Jurkat, Clone E6-1 (cell line): ENCODE measurements at places on chromosomes 4 and X.

DNA sequence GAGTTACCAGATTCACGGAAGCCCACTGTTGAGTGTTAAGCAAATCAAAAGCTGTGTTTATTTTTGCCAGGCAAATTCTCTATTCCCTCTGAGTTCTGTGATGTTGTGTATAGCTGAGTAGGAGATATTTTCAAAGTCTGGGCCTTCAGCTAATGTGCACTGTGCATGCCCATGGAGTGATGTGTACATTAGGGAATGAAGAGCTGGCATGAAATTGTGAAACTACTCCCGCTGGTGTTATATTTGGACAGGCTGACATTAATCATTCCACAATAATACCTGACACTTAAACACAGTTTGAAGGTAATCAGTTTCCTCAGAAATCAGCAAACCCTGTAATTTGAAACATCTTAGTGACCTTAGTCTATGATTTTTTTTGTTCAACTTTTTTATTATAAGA lies 88.1 kb upstream of the MBNL3 start:
- DNase-seq = no peak

DNA sequence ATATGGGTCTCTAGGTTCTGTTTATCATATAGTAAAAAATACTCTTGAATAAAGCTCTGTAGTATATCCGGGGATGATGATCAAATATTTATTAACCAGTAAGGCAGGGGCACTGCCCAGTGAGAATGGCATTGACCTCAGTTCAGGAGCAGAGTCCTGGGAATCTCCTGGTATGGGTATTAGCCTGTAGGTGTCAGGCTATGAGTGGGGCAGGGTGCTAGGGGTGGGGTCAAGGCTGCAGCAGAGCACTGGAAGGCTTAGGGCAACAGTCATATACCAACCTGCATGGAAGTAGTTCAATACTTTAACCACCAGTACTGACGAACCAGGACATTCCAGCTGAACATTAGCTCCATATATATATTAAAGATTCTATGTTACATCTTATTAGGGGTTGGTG lies 220.4 kb upstream of the ANXA3 start:
- DNase-seq = no peak

- no peak for DNase-seq
These were observed 59.0 kb upstream of the NDUFC1 start for GRCh38 chr4:139361301-139361700.

- no peak for DNase-seq
These were observed 8.2 kb downstream of the PRRG3 start for GRCh38 chrX:151703487-151703886.

DNA sequence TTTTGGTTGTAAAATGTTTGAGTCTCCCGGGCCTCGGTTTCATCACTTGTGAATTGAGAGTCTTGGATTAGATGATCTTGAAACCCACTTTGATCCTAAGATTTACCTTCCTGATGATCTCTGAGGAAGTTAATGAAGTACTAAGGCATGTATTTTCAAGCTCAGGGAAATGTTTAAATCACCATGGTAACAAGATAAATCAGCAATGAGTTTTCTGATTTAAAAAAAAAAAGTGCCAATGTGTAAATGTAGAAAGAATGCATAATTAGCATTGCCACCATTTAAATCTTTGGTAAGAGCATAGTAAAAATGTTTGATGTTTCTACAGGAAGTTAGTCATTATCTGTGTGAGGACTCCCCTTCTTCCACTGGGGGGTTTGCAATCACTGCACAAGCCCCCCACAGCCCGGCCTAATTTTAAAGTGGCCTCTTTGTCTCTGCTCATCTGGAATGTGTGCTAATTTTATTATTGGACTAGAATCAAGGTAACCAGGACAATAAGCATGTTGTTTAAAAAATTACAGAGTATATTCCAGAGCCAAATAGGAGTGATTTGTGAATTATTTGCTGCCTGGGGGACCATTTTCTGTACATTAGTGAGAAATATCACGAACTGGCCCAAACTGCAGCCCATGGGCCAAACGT lies 93.6 kb downstream of the SLC34A2 start:
- no peak for DNase-seq
